ENCODE measurements at places on chromosomes 13 and 19.

GRCh38 chr19:46413262-46414031 lies at the start of gene CCDC8:
TSS of gene CCDC8 (minus strand) at chr19:46413564. CDS start at chr19:46412810, 754 bp downstream.
- DNase-seq = no peak

DNA sequence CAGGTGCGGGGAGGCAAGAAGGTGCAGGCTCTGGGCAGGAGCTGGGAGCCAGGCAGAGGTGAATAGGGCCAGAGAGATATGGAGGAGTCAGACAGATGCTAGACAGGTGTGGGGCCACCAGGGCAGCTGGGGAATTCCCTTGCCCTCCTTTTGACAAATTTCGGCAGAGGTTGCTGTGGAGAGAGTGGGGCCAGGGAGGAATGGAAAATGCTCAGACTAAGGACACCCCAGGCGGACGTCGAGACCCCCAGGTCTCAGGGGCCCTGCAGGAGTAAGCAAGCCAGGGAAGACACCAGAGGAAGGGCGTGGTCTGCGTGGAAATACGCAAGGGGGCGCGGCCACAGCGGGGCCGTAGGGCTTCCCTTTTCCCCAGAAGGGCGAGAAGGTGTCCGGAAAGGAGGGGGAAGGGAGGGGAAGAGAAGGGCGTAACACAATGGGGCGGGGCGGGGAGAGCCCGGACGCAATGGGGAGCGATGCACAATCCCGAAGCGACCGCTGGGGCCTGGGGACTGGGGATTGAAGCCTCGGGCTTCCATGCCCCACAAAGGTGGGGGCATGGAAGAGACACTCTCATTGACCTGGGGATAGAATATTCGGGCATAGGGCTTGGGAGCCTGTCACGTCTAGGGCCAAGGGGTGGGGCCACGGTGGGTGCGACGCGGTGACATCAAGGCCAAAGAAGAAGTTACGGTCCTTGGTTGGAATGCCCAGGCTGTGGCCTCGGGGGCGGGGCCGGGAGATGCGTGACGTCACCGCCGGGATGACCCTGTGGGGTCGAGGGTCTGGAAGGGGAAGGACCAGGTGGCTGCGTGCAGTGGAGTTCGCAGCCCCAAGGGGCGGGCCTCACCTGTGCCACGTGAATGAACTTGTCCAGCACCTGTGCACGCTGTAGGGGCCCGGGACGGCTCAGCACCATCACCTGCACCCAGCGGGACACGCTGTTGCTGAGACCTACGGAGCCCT lies 8.2 kb downstream of the RASGRP4 start:
- no peak for DNase-seq

GRCh38 chr13:45219938-45220375 lies 19.1 kb upstream of the KCTD4 start:
- DNase-seq = no peak

DNA sequence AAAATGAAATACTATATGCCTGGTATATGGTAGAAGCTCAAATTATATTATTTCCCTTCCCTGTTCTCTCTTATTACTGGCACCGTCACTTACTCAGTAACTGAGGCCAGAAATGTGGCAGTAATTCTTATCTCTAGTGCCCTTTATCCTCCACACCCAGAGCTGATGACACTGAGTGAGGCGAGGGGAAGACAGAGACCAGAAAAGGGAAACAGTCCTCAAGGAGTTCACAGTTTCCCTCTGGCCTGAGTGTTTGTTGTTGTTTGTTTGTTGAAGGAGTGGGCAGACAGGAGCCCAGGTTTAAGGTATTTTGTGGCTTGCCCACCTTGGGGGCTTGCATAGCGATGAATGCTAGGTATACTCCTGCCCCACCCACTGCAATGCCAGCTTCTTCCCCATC lies 101.5 kb upstream of the FNDC3A start:
- no peak for DNase-seq

DNA sequence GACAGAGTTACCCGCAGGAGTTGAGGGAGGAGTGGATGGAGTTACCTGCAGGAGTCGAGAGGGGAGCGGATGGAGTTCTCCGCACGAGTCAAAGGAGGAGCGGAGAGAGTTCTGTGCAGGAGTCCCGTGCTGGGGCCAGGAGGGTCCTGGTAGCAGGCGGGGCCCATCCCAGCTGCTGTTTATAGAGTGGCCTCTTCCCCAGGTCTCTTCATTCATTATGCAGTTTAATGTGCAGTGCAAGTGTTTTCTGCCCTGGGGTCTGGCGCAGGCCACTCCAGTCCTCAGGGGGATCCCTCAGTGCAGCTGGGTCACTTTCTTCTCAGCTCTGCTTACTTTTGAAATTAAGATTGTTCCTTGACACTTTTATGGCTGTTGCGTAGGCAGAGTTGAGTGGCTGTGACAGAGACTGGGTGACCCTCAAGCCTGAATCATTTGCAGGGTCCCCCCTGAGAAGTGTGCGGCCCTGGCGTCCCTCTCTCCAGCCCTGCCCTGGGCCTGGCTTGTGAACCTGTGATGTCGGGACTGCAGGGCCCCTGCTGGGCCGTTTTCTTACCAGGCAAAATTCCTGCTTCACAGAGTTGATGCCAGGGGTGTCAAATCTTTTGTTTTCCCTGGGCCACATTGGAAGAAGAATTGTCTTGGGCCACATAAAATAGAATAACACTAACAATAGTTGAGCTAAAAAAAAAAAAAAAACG lies 17.9 kb downstream of the TFDP1 start:
- no peak for DNase-seq

DNA sequence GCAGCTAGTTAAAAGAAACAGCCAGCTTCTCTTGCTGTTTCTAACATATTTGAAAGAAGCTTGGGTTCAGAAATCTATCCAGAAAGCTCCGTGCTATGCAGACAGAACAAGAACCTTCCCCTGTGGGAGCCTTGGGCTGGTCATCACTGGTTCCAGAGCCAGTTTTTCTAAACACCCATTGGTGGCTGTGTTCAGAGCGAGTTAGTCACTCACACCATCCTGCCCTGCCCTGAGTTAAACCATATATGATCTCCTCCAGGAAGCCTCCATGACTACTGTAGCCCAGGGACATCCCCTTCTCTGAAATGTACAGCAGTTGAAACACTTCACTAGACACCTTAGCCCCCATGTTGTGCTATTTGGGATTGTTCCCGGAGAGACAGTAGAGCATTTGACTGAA lies 200.8 kb upstream of the SGCG start:
- no peak for DNase-seq

DNA sequence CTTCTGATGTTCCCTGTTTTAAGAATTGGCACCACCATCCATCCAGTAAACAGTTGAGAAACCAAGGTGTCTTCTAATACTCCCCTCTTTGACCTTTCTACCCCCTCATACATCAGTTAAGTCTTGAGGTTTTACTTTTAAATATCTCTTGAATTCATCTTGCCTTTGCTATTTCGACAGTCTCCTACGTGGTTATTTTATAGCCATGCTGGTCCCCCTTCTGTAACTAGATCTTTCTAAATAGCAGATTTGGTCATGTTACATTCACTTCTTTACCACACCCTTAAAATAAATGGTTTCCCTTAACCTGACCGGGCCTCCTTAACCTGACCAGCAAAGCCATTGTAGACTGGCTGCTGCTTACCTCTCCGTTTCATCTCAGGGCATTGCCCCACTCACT lies 5.4 kb downstream of the GPR180 start:
- DNase-seq = no peak

GRCh38 chr19:34269081-34269480 lies 14.7 kb downstream of the GARRE1 start:
- DNase-seq = no peak

GRCh38 chr19:30670011-30670329 lies 297.8 kb downstream of the ZNF536 start:
- no peak for DNase-seq

DNA sequence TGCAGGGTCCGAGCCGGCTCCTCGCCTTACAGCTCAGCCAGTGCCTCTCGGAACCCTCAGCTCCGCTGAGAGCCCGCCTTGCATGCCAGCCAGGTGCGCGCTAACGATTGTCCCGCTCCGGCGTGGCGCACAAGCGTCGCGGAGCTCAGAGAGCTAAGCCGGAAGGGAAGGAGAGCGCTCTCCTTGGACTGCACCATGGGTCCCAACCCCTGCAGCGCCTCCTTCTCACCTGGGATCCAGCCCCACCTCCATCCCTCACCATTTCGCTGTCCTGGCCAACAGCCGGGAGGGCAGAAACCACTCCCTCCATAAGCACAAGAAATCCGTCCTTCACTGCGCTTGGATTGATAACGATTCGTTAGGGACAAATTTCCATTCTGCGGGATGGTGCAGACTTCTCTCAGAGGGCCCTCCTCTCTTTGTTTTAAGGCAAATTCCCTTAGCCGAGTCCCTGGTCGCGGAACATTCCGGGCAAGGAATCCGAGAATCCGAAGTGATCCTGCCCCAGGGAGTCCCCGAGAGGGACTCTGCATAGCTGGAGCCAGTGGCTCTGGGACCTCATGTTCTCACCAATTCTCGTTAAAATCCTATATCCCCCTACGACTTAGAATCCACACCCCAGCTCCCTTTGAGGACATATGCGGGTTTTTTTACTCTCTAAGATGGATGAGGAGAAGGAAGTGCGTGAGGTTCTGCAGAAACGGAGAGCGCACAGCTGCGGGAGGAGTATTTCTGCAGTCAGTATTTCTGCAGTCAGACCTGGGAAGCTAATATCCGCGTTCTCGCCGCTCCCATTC lies 2.8 kb downstream of the GSX1 start:
- DNase-seq = no peak

DNA sequence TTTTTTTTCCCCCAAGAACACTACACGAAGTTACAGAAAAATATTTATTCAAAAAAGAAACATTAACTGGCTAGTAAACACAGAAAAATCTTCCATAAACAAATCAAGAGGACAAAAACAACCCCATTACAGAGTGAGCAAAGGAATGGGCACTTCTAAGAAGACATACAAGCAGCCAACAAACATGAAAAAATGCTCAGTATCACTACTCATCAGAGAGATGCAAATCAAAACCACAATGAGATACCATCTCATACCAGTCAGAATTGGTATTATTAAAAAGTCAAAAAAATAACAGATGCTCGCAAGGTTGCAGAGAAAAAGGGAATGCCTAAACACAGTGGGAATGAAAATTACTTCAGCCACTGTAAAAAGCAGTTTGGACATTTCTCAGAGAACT lies 131.7 kb downstream of the UGGT2 start:
- DNase-seq = no peak

DNA sequence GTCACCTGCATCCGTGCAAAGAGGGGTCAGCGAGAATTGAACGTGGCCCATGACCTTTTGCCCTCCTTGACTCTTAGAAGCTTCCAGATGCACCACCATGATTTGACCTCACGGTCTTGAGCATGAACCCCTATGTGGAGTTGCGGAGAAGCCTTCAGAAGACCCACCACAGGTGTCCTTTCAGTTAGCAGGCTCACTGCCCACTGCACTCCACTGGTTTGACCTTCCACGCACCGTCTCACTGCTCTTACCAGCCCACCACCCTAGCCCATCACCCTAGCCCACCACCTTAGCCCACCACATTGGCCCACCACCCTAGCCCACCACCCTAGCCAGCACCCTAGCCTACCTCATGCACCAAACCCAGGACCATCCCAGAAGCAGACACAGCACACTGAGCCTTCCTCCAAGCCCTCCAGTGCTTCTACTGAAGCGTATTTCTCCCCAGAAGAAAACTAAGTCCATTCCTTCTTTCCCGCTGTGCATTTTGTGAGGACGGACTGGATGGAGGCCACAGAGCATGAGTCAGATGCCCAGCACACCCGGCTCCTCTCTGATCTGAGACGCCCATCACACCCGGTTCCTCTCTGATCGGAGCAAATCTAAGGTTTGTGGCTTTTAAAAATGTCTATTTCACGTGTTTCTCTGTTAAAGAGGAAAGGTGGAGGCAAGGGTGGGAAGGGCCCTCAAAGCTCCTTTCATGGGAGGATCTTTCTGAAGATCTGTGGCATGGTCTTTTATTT lies 45.8 kb downstream of the SOX1 start:
- DNase-seq = no peak

- DNase-seq = no peak
Measured at GRCh38 chr19:18167975-18168645, 5.5 kb upstream of the IFI30 start.

- DNase-seq = no peak
Measured at GRCh38 chr13:51058461-51059167, 52.5 kb downstream of the C13orf42 start.

GRCh38 chr13:113393226-113393562 lies 29.3 kb upstream of the GRTP1 start:
- DNase-seq = no peak

- DNase-seq = no peak
Measured at GRCh38 chr19:30686176-30686820, 314.1 kb downstream of the ZNF536 start.

- no peak for DNase-seq
Measured at GRCh38 chr13:84237143-84237542, 354.9 kb upstream of the SLITRK1 start.

GRCh38 chr19:7678971-7679751 lies 1.5 kb upstream of the TRAPPC5 start:
- DNase-seq = no peak

GRCh38 chr13:51523082-51523518 lies 61.2 kb upstream of the WDFY2 start:
- DNase-seq = no peak

DNA sequence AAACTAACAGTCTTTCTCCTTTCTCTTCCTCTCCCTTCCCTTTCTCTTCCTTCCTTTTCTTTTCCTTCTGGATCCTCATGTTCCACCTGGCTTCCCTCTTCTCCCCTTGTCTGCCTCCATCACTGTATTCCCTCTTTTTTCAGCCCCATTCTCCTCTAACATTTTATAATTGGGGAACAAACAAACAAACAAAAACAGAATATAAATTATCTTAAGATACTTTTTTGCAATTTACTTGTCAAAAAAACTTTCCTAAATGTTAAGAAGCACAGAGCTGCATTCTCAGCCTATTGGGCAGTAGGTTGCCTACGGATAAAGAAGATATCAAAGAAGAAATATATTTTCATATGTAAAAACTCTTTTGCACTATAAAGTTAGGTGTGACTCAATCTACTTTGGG lies 1382.2 kb upstream of the MIR17HG start:
- no peak for DNase-seq

DNA sequence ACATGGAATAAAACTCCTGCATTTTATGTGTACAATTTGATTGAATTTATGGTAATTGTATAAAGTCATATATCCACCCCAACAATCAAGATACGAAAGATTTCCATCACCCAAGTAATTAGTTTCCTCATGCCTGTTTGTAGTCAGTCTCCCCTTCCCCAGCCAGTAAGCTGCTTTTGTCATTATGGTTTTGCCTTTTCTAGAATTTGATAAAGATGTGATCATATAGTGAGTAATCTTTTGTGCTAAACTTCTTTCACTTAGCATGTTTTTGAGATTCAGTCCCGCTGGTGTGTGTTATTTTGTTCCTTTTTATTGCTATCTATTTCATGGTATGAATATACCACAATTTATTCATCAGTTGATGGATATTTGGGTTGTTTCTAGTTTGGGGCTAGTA lies 16.0 kb downstream of the ITM2B start:
- no peak for DNase-seq

- no peak for DNase-seq
Measured at GRCh38 chr13:32642858-32643257, 56.6 kb downstream of the PDS5B start.

- DNase-seq = no peak
Measured at GRCh38 chr19:39637891-39638290, 17.8 kb upstream of the LGALS16 start.

- no peak for DNase-seq
Measured at GRCh38 chr19:38478273-38478971, 44.9 kb downstream of the RYR1 start.

- DNase-seq = no peak
Measured at GRCh38 chr13:40408602-40409001, 257.8 kb downstream of the FOXO1 start.

Data from cortex of kidney (tissue), 1 donor.